CD4-positive, alpha-beta T cell treated with Interleukin-10 for 1 hour (primary cell): ENCODE measurements at places on chromosomes 2 and 18.

DNA sequence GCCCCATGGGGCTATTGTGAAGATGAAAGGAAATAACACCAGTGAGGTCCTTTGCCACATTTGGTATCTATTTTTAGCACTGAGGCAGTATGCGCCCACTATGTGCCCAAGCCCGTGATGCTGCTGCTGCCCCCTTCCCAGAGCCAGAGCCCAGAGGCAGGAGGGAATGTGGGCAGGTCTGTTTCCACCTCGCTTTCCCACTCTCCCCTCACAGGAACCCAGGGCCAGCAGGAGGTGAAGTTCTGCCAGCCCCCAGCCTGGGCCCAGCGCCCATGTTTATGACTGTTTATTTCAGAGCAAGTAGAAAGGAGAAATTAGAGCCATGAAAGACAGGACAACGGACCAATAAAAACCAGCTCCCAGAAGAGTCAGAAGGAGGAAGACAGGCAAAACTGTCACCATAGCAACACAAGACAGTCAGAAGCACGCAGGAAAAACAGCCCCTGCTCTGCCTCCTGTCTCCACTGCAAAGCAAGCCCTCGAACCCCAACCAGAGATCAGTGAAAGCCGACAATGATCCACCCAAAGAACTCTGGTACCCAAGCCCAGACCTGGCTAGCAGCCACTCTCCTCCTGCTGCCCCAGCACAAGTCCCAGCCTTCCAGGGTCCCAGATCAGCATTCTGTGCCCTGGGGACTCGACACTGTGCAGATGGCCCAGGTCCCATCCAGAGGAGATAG lies 1.4 kb downstream of the CYRIA start:
- peak; percentile 42 for DNase-seq

DNA sequence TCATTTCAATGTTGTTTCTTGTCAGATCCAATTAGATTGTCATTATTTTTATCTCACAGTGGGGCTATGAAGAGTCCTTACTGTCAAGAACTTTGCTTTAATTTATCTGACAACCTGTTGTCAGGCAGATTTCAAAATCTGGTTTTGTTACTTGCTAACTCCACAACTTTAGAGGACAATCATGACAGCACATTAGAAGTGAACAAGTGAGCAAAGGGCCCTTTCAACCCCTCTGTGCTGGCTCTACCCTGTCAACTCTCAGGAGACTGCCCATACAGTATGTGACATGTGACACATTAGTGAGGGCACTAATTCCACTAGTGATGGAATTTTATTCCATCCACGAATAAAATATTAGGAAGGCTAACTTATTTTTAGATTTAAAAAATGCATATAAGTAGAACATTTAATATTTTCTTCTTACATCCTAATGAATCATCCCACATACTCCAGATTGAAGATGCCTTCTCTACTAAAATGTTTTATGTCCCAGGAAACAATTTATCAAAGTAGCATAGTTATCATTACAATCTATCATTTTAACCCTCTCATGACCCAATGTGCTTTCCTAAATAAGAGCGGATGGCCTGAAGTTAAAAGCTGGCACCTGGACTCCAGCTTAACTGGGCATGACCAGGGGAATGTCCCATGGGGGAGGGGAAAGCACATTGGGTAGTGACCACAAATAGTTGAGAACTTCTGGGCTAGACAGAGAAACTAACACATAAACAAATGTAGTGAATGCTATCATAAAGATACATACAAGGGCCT lies 97.6 kb upstream of the PPP1CB start:
- DNase-seq: no peak

- no peak for DNase-seq
Measured at GRCh38 chr2:98849113-98849512, 86.9 kb downstream of the CRACDL start.

DNA sequence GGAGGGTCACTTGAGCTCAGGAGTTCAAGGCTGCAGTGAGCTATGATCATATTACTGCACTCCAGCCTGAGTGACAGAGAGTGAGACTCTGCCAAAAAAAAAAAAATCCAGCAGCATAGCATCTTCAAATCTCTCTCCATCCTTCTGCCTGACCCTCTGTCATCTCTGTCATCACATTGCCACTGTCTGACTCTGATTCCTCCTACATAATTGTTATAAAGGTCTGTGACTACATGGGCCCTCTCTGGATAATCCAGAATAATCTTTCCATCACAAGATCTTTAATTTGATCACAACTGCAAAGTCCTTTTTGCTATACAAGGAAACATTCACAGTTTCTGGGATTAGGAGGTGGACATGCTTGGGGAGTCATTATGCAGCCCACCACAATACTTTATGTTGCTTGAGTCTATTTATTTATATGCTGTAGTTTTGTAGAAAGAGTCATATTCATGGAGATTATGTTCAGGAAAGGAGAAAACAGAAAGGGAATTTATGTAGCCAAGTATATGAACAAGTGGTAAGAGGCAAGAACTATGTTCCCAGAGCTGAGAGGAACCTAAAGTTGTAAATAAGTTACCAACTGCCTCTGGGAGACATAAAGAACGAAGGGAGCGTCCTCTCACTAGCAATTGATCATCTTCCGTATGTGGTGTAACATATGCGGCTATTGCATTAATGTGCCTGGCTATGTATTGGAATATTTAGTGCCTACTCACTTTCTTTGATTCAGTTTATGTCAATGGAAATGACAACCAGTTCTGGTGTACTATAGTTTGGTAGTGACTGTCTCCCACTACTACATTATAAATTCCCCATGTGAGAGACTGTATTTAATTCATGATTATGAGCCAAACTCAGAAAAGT lies 21.5 kb downstream of the RND3 start:
- no peak for DNase-seq

GRCh38 chr18:22987547-22988189 lies 54.5 kb downstream of the RBBP8 start:
- no peak for DNase-seq

- peak; percentile 97 for DNase-seq
Measured at GRCh38 chr2:207166039-207166348, 246 bp upstream of the KLF7 start.

GRCh38 chr18:63120620-63121019 lies 198.9 kb downstream of the BCL2 start:
- DNase-seq: no peak

DNA sequence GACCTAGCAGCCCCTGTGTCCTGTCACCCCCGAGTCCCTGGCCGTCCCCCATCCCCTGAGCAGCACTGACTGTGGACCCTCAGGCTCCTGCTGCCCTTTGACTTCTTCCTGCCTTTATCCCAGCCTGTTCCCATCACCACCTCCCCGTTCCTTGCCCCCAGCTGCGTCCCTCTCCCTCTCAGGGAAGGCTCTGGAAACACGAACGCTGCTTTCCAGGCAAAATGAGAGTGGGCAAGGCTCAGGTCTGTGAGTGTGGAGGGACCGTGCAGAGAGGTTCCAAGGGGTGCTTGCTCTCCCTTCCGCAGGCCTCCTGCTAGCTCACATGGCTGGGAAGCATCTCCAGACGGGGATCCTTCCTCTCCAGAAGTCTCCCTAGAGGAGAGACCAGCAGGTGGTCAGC lies 501.8 kb upstream of the SALL3 start:
- no peak for DNase-seq

- no peak for DNase-seq
Measured at GRCh38 chr2:198098918-198099317, 294.5 kb downstream of the PLCL1 start.

GRCh38 chr2:27255187-27255586 lies 7.7 kb downstream of the SLC30A3 start:
- DNase-seq: no peak

DNA sequence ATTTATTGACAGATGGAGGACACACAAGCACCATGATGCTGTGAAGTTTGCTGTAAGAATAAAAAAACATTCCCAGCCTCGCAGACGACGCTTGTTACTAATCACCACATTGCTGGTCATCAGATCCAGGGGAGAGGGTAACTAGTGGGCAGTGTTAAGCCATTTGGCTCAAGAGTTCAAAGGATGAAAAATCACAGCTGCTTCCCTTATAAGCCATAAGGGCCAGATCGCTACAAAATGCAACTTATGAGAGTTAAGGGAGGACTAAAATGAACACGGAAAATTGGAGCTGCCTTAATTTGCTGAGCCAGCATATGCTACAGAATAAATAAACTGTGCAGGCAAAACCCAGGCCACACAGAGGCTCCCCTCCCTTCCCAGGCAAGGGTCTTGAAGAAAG lies 522.6 kb downstream of the TDRD15 start:
- DNase-seq: no peak

GRCh38 chr2:157052685-157053224 lies 204.8 kb upstream of the GALNT5 start:
- no peak for DNase-seq

GRCh38 chr2:146295080-146295670 lies 1549.7 kb upstream of the ACVR2A start:
- no peak for DNase-seq

GRCh38 chr2:233384811-233385488 lies 30.7 kb downstream of the DGKD start:
- no peak for DNase-seq

GRCh38 chr2:212618636-212619035 lies 80.0 kb upstream of the ERBB4 start:
- no peak for DNase-seq
